Activated naive CD4-positive, alpha-beta T cell (primary cell): ENCODE measurements at places on chromosomes 12 and 14.

- DNase-seq: no peak
Observed at GRCh38 chr14:105492031-105492970, 1.3 kb downstream of the TEDC1 start.

GRCh38 chr14:51821822-51822221 is 38.6 kb upstream of the GNG2 start:
- DNase-seq: no peak

GRCh38 chr12:104138797-104139152 is 765 bp upstream of the NFYB start:
- DNase-seq: no peak

DNA sequence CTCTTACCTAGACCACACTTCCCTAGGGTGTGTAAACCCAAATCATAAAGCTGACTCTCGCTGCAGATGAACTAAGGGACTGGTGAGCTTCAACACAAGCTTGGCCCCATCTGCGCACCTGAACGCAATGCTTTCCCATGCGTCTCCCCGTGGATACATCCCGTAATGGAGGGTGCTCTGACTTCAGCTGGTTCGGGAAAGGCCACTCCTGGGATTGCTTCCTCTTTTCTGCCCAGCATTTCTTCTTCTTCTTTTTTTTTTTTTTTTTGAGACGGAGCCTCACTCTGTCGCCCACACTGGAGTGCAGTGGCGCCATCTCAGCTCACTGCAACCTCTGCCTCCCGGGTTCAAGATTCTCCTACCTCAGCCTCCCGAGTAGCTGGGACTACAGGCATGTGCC is 27.7 kb upstream of the ETFBKMT start:
- DNase-seq: no peak

DNA sequence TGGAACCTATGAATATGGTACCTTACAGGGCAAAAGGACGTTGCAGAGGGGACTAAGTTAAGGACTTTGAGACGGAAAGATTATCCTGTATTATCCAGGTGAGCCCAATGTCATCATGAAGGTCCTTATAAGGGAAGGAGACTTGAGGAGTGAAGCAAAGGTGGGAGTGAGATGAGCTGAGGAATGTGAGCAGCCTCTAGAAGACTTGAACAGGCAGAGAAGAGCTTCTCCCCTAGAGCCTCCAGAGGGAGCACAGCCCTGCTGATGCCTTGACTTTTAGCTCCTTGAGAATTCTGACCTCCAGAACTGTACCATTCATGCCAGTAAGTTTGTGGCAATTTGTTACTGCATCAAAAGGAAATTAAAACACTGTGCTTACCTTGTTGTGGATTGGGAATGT is 41.8 kb upstream of the DCD start:
- no peak for DNase-seq

GRCh38 chr14:104968153-104968527 is 10.0 kb downstream of the AHNAK2 start:
- DNase-seq: no peak

DNA sequence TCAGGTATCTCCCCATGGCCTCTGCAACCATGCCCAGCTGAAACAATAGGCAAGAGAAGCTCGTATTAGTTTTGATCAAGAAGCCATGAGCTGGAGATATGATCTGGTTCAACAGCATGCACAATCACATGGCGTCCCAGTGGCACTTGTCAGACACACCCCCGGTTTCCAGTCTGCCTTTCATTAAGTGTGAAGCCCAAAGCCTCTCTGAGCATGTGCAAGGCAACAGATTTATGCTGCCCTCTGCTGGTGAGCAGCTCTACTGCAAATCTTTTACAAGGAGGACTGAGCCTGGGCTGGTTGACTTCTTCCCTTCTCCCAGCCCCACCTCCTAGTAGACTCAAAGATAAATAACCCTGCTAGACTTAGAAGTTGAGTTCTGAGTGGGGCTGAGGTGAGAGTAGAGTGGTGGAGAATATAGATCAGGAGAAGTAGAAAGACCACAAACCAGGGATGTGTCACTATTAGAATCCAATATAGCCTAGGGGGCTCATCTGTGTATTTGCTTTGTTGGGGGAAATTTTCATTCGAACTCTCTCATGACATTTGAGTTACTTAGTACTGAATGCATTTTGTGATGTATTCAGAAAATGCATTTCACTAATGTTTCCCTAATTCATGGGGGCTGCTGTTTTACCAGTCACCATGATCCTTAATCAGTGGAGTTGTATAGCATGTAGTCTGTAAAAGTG is 53.7 kb upstream of the MBIP start:
- DNase-seq: peak; percentile 45

- DNase-seq: no peak
Observed at GRCh38 chr12:6891646-6892001, 13.0 kb upstream of the LRRC23 start.

- no peak for DNase-seq
Observed at GRCh38 chr12:109720152-109720856, 6.7 kb downstream of the FAM222A start.

GRCh38 chr14:28247491-28247890 is 519.1 kb upstream of the FOXG1 start:
- no peak for DNase-seq

DNA sequence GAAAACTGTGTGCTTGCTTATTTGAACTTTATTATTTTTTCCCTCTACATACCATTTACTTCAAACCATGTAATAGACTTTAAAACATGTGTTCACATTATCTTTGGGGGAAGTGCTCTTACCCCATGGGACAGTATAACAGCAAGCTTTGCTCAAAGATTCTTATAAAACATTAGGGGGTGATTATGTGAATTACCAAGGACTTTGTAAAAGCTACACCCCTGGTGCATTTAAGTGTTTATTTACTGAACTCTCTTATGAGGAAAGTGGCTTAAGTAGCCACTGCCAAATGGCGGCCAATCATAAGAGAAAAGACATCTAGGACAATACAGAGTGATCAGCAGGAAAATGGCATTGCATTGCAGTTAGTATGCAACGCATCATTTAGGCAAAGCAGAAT is 70.3 kb downstream of the CAPZA3 start:
- no peak for DNase-seq

DNA sequence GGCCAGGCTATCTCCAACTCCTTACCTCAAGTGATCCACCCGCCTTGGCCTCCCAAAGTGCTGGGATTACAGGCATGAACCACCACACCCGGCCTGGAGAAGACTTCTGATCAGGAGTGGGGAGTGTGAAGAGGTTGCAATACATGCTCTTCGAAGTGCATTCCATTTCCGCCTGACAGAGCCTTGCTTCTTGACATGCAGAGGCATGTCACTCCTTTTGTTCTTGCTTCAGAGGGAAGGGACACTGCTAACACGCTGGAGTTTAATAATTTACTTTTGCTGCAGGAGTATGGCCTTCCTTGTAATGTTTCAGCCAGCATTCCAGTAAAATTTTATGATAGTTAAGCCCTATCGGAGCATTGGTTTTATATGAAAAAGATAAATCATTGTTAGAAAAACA is 74.9 kb downstream of the SLC25A47 start:
- DNase-seq: no peak

DNA sequence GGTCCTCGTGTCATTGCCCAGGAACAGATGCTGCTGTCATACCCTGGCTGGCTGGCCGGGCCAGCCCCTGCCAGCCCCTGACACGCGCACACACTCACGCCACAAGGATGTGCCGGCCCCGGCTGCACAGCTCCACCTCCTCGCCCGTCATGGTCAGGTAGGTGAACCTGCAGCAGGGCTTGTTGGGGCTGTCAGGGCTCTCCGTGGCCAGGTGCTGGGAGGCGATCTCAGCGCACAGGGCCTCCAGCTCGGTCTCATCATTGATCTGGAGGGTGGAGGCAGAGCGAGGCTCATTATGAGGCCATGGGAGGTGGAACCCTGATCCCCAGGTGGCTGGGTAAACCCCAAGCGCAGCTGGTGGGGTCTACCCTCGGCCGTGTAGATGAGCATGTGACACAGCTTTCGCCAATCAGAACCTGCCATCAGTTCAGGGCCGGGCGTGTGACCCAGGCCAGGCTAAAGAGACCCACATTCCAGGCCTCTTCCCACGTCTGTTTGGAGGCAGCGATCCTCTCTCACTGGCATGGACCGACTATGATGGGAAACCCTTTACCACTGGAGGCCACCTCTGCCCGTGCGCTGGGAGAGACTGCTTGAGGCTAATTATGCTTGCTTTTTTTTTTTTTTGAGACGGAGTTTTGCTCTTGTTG is 38.8 kb downstream of the TRAFD1 start:
- DNase-seq: no peak

- DNase-seq: no peak
Observed at GRCh38 chr12:48031135-48031960, 27.1 kb upstream of the COL2A1 start.

- no peak for DNase-seq
Observed at GRCh38 chr12:19402211-19402610, 37.1 kb upstream of the AEBP2 start.

- no peak for DNase-seq
Observed at GRCh38 chr12:116432314-116432750, 126.8 kb upstream of the MAP1LC3B2 start.

DNA sequence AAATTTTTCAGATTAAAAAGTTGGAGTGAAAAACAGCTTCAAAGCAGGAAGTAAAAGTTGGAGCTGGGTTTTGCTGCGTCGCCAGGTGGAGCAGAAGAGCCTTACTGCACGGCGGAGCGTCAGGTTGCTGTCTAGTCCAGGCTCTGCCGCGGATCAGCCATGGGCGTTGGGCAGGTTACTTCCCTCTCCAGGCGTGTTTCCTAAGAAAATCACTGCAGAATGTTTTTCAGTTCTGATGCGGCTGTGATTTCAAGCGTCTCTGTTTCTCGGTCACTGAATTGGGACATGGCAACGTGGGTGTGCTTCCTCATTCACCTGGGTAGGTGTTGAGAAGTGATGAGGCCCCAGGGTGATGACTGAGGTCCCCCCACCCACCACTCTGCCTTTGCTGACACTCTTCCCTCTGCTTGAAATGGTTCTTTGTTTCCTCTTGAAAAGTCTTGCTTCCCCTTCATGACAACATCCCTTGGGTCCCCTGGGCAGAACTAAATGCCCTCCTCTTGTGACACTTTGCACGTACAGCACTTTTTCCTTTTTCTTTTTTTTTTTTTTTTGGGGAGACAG is 7.6 kb downstream of the EVL start:
- peak; percentile 58 for DNase-seq

DNA sequence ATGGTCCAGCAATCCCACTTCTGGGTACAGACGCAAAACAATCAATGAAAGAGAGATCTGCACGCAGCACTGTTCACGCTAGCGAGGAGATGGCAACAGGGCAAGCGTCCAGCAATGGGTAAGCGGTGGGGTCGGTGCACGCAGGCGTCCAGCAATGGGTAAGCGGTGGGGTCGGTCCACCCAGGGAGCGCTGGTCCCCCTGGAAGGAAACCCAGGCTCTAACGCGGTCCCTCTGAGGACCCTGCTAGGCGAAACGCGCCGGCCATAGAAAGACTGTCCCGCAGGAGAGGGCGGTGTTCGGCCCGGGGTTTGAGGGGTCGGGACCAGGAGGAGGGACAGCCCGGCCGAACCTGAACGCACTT is 618 bp upstream of the PGAM5 start:
- no peak for DNase-seq

GRCh38 chr12:41277946-41278267 is 89.8 kb downstream of the PDZRN4 start:
- no peak for DNase-seq

DNA sequence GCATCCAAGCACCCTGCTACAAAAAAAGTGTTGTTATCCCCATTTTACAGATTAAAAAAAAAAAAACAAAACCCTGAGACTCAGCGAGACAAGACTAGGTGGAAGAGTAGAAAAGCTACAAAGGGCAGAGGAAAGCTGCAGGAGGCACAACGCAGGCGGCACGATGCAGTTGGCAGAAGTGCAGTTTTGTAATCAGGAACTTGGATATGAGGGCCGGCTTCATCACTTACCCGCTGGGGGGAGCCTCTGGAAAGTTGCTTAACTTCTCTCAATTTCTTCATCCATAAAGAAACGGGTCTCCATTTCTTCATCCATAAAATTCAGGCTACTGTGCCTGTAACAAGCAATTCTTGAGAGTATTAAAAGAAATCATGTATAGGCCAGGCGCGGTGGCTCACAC is 33.1 kb upstream of the CCDC60 start:
- no peak for DNase-seq

- no peak for DNase-seq
Observed at GRCh38 chr14:100084591-100084990, 19.4 kb downstream of the EVL start.

- no peak for DNase-seq
Observed at GRCh38 chr14:23605931-23606585, 27.5 kb upstream of the JPH4 start.

GRCh38 chr12:111120578-111120977 is 200.2 kb upstream of the MYL2 start:
- no peak for DNase-seq

DNA sequence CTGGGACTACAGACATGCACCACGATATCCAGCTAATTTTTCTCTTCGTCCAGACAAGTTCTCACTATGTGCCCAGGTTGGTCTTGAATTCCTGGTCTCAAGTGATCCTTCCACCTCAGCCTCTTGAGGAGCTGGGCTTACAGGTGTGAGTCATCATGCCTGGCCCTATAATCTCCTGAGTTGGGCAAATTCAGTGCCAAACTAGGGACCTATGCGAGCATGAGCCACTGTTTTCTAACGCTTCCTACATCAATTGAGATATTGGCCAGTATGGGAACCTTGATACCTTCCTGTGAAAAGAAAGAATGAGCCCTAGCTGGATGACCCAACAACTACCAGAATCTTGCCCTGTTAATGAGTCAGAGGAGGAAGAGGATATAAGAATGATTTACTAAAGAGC is 585.2 kb downstream of the C12orf50 start:
- no peak for DNase-seq

DNA sequence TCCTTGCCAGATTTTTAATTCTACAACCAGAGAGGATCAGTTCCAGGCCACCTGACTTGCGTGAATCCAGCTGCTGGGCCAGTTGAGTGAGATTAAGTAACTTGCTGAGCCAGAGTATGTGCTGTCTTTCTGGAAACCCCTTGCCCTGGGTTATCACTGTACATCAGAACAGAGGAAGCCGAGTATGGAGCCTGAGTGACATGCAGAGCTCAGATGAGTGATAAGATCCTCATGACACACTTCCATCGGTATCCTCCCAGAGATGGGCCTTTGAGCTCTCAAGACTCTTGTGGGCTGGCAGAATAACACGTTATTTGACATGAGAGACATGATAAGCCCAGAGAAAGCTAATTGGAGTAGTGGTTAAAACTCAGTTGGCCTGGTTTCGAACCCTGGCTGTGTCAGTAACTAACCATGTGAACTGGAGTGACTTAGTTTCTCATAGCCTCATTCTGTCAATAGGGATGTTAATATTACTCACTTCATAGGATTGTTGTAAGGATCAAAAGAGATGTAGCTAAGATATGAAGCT is 388.1 kb downstream of the ZFP36L1 start:
- no peak for DNase-seq

- no peak for DNase-seq
Observed at GRCh38 chr14:39447175-39447661, 15.0 kb upstream of the FBXO33 start.

- no peak for DNase-seq
Observed at GRCh38 chr12:66571361-66571915, 107.4 kb downstream of the GRIP1 start.
